ENCODE measurements at places on chromosomes 2 and 18. TPM values are rescaled to one million over a fixed set of nuclear protein-coding genes. Genes with fewer than 3 reads are reported as not detected.

DNA sequence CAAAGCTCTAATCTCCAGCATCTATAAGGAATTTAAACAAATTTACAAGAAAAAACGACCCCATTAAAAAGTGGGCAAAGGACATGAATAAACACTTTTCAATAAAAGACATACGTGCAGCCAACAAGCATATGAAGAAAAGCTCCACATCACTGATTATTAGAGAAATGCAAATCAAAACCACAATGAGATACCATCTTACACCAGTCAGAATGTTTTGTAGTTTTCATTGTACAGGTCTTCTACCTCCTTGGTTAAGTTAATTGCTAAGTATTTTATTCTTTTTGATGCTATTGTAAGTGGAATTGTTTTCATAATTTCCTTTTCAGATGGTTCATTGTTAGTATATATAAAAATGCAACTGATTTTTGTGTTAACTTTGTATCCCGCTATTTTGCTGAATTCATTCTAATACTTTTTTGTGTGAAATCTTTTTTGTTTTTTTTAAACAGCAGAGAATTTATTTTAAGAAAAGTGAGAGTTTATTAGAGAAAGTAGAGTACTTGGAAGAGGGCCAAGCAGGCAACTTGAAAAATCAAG is 40.7 kb downstream of the SLC39A10 start:
- no peak overlapping the region for H3K4me3 ChIP-seq
- no peak overlapping the region for H3K27ac ChIP-seq
- peaks cover 14% of the 10 kb centered on the region for H3K4me1 ChIP-seq
- no peaks in the 10 kb centered on the region for H3K27me3 ChIP-seq
- no peak for DNase-seq

PLB1 gene
- 0.63 TPM for total RNA-seq

- no peaks in the 10 kb centered on the region for H3K27me3 ChIP-seq
- peaks cover 4% of the 10 kb centered on the region for H3K4me1 ChIP-seq
- no peak for DNase-seq
Measured at GRCh38 chr2:108491848-108492247, 42.4 kb upstream of the LIMS1 start.

GRCh38 chr2:25720575-25720974 is 47.2 kb upstream of the DTNB start:
- H3K36me3 ChIP-seq: no peaks in the 10 kb centered on the region
- no peak for DNase-seq
- no peak overlapping the region for H3K27ac ChIP-seq
- peaks cover 3% of the 10 kb centered on the region for H3K27me3 ChIP-seq
- peaks cover 8% of the 10 kb centered on the region for H3K4me1 ChIP-seq

DNA sequence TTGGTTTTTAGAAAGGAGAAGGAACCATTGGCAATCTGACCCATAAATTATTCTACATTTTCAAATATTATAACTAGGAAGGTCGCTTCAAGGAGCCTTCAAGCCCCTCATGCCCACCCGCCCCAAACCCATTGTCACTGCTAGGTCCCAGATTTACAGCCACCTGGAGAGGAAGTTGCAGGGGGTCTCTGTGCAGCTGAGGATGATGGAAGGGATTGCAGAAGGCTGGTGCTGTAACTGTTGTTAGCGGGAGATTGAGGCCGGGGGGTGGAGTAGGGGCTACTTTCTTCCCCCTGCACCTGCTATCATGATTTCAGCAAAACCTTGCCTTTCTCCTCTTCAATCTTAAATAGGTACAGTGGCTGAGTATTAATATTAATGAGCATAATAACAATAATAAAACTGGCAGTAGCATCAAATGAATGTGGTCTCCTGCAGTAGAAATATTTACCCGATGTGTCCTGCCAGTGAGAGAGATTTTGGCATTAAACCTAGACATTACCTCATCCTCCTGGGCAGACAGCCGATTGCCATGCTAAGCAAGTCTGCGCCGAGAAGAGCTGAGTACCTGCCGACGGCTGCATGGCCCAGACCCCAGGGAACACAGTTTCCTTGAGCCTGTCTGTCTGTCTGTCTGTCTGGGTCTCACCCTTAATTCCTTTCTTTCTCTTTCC is 225.4 kb downstream of the FAM210A start:
- H3K4me1 ChIP-seq: peaks cover 30% of the 10 kb centered on the region
- no peaks in the 10 kb centered on the region for H3K27me3 ChIP-seq
- no peak overlapping the region for H3K27ac ChIP-seq
- DNase-seq: no peak
- peaks cover 30% of the 10 kb centered on the region for H3K36me3 ChIP-seq

GRCh38 chr2:43224571-43225092 is 1.8 kb downstream of the ZFP36L2 start:
- DNase-seq: peak; percentile 86
- H3K4me3 ChIP-seq: peak overlapping the region; percentile 99
- peak overlapping the region; percentile 100 for H3K27ac ChIP-seq
- peaks cover 2% of the 10 kb centered on the region for H3K27me3 ChIP-seq
- H3K4me1 ChIP-seq: peaks cover 53% of the 10 kb centered on the region

- peaks cover 50% of the 10 kb centered on the region for H3K4me1 ChIP-seq
- H3K27me3 ChIP-seq: no peaks in the 10 kb centered on the region
- no peak for DNase-seq
- H3K36me3 ChIP-seq: peaks cover 83% of the 10 kb centered on the region
- H3K27ac ChIP-seq: no peak overlapping the region
- H3K4me3 ChIP-seq: no peak overlapping the region
Measured at GRCh38 chr2:86042256-86043168, 63.2 kb downstream of the POLR1A start.
